Stimulated activated CD4-positive, alpha-beta T cell treated with anti-CD3 and anti-CD28 coated beads, TNF-alpha, amount 100 ng/mL, for 1 hour (primary cell): ENCODE measurements at places on chromosomes 11 and 22.

GRCh38 chr11:84236436-84236835 is 950.3 kb upstream of the CCDC90B start:
- no peak for DNase-seq

DNA sequence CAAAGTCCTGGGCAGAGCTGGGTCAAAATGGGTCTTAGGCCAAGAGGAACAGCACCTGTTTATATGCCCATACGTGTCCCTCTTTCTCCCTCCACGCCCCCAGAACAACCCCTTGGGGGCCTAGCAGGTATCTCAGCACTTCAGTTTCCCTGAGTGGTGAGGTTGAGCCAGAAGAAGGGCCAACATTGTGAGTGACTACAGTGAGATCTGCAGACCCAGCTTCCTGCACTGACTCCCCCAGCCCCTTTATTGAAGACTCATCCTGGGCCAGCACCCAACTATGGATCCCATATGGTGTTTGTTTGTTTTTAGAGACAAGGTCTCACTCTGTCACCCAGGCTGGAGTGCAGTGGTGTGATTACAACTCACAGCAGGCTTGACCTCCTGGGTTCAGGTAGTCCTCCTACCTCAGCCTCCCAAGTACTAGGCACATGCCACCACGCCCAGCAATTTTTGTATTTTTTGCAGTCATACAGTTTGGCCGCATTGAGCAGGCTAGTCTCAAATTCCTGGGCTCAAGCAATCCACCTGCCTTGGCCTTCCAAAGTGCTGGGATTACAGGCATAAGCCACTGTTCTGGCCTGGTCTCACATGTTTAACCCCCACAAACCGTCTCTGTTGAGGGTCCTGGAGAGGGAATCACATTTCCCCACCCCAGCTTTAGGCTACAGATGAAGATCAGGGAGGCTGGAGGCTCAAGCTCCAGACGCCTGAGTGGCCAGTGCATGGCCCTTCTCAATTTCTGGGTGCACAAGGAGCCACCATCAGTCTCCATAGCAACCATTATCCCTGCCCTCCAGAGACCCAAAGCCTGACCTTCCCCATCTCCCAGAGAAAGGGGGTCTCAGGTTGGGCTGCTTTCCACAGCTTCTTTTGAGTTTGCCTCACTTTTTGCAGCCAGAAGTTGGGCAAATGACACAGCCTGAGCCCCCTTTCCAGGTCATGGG is 1.7 kb upstream of the LARGE2 start:
- DNase-seq: no peak

GRCh38 chr11:72338741-72339140 is 94.8 kb upstream of the PHOX2A start:
- DNase-seq: no peak

DNA sequence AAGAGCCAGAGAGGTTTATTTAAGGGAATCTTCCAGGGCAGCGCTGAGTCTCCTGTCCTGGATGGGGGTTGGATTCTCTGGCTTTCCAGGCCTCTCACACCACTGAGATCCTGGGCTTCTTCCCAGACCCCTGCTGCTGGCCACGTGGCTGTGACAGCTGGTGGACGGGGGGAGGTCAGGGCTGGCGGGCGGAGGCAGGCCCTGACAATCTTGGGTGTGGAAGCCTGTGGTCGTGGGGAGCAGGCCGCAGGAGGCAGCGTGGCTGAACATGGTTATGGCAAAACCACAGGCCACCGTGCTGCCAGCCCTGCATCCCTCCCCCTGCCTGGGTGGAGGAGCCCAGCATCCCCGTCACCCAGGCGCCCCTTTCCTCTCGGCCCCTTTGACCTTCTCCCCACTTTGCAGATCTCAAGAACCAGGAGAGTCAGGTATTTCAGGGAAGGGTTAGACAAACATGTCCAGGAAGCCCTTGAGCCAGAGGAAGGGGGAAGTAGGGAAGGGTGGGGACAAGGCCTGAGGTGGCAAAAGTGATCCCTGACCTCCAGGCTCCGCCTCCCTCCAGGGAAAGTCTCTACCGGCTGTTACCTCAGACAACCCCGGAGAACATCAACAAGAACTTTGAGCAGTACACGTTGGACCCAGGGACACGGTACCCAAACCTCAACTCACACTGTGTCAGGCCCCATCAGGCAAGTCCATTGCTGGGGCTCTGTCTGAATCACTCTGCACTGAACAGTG is 111.8 kb downstream of the MICAL2 start:
- DNase-seq: no peak

- no peak for DNase-seq
Observed at GRCh38 chr11:110447343-110447742, 17.6 kb downstream of the FDX1 start.

- no peak for DNase-seq
Observed at GRCh38 chr11:13233173-13233745, 44.3 kb upstream of the BMAL1 start.

GRCh38 chr11:122984186-122985011 is 2.8 kb upstream of the BSX start:
- DNase-seq: no peak

DNA sequence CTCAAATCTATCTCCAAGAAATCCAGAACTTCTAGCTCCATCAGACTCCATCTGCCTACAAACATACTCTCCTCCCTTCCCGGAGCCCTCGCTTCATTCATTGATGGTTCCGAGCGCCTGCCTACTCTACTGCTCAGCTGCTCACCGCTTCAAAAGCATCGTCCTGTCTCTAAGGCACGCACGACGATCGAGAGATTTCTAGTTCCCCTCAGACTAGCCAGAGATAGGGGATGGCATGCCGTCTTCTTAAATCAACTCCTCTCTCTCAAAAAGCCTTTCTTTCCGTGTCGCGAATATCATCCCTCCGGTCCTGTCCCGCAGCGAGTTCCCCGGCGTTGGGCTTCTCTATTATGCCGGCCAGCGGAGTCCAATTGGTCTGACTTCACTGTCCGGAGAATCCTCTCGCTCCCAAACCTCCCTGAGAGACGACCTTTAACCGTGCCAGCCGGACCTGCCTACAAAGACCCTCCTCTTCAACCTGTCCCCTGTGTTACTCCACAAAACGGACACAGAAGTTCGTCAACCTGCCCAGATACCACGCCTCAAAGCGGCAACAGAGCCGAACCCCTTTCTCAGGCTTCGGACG is 592 bp downstream of the EEF1G start:
- DNase-seq: no peak

GRCh38 chr22:49930596-49931412 is 12.4 kb downstream of the CRELD2 start:
- no peak for DNase-seq

GRCh38 chr11:47061429-47062178 is 115.1 kb downstream of the ARFGAP2 start:
- no peak for DNase-seq

GRCh38 chr22:29370537-29370936 is 17.8 kb downstream of the AP1B1 start:
- DNase-seq: no peak

DNA sequence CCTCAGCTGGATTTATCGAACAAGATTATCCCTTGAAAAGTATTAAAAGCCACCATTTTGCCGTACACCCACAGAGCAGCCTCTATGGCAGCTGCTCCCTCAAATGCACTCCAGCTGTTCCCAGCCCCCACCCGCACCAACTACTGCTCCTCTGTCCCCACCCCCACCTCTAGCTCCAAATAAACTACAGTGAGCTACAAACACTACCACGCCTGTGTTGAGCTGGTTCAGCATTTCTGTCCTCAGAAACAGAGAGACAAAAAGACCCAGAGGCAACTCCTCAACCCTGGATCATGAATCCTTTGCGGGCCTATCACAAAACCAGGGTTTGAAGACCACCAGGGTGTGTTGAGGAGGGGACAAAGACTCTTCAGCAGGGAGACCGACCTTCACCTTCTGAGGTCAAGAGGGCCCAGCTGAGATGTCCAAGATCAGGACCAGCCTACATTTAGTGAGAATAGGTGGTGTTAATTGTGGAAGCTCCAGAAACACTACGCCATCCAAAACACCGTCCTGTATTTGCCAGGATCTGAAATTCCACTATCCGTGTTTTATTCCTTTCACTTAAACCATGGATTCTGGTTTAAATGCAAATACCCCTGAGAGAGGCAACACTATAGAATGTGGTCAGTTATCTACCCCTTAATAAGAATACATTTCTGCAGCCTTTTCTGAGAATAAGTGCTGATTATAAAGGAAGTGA is 195.9 kb downstream of the DSCAML1 start:
- no peak for DNase-seq

DNA sequence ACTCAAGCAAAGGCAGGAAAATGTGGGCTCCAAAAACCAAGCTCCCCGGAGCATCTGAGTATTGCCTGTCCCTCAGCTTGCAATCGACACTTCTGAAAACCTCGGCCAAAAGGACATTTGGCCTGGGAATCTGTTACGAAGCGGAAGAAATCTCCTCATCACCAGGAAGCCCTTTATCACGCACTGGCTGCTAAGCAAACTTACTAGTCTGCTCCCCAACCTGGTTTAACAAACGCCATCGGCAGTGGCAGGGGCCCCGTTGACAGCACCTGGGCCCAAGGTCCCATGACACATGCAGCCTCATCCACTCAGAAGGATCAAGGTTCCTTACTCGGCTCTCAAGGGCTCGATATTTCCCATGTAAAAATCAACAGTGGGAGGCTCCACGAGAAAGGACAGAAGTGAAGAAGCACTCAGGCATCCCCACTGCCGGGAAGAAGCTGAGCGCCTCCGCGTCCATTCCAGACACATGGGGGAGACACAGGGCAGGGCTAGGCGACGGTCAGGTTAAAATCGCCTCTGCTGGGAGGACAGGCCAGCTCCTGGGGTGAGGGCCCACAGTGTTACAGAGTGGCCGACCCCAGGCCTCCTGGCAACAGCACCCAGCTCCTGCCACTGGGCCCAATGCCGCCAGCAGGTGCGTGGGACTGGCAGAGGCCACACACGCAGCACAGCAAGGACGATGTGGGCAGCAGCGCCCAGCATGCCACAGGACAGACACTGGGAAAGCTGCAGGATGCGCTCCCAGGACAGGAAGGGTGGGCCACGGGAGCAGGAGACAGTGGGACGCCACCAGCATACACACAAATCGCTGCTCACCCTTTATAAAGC is 27.1 kb downstream of the BRD1 start:
- DNase-seq: no peak

DNA sequence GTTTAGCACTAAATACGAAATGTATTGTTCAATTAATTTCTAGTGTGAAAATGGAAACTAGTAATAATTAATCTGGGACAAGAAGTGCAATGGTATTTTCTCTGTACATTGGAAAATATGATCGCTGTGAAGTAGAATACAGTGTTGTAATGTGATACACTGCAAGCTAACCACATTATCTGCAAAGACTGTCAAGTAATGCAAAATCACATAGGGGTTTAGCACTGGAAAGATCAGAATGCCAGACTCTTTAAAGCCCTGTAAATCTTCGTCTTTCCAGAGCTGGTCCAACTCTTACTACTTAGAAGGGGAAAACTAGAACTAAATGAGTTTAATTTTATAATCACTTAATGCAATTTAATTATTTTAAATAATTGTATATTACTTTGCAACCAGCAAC is 544.5 kb upstream of the ANO3 start:
- DNase-seq: no peak

DNA sequence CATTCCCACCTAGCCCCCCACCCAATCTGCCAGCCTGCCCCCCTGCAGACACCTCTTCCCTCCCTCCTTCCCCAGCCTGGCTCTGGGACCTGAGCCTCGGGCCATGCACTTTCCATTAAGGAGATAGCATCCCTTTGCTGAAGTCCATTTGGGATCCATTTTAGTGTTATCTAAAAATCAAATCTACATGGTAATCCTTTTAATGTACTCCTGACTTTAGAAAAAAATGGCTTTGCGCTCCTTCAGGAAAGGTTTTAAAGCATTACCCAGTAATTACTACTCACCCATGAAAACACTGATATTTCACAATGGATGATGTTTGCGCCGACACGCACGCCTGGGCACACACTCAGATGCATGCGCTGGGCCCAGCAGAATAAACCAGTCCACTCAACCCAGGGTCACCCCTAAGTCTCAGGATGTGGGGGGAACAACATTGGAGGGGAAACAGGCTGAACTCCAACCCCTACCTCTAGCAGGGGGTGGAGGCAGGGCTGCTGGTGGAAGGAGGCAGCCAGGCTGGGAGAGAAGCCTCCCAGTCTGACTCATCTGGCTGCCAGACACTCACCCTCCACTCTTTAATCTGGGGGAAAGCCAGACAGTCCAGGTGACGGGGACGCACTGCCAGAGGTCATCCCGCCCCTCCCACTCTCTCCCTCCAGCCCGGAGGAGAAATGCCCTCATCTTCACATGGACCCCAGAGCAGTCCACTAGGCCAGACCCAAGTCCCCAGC is 29.8 kb downstream of the LMO1 start:
- no peak for DNase-seq

DNA sequence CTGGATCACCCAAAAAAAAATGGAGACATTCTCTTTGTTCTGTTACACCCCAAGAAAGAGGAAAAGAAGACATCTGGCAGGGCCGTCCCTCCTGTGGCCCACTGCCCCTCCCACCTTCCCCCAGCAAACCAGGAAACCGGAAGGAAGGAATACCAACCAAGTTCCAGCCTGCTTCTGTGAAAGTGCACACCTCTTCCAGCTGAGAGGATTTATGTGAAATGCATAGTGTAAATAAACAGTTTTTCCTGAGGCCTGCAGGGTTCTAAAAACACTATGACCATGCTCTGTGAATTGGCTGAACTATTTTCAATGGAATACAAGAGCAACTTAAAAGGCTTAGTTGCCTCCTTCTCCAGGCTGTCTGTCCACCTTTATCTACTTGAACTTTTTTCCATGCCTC is 50.0 kb upstream of the CHST1 start:
- DNase-seq: no peak

DNA sequence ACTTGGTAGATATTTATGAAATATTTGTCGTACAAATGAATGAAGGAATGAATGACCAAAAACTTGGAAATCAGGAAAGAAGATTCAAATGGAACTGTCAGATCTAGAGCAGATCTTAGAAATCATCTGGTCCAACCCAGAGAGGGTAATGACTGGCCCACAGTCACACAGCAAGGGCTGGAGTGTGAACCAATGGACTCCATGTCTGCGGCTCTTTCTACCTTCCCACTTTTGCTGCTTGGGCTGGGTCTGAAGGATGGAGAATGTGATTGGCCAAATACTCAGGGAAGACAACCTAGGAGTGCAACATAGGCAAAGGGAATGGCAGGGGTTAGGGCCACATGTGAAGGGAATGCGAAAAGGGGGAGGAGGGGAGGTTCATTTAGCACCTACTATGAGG is 5.8 kb upstream of the DGKZ start:
- DNase-seq: no peak

DNA sequence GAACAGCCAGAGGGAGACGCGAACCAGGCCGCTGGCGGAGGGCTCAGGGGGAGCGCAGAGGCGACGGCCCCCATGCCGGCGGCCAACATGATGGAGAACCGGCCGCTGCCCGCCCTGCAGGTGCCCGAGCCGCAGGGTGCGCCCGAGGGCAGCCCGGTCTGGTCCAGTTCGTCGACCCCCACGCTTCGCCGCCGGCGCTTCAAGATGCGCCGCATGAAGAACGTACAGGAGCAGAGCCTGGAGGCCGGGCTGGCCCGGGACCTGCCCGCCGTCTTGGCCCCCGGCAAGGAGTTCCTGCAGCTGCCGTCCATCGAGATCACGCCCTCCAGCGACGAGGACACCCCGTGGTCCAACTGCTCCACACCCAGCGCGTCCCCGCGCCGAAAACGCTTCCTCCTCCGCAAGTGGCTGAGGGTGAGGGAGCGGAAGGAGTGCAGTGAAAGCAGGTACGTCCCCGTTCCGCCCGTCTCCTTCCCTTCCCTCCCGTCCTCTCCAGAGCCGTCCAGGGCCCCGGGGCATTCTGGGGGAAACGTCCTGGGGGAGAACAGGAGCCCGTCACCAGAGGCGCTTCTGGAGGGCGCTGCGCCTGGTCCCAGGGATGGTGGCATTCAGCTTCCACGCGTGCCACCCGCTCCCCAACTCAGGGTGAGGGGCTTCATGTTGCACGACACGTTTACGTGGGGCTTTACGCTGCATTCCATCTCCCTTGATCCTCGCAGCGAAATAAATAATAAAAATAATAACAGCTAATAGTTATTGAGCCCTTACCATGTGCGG is 840 bp downstream of the GRAMD1B start:
- peak; percentile 8 for DNase-seq
